Activated CD4-positive, alpha-beta T cell treated with anti-CD3 and anti-CD28 coated beads for 4 hours (primary cell): ENCODE measurements at places on chromosomes 7 and 10.

DNA sequence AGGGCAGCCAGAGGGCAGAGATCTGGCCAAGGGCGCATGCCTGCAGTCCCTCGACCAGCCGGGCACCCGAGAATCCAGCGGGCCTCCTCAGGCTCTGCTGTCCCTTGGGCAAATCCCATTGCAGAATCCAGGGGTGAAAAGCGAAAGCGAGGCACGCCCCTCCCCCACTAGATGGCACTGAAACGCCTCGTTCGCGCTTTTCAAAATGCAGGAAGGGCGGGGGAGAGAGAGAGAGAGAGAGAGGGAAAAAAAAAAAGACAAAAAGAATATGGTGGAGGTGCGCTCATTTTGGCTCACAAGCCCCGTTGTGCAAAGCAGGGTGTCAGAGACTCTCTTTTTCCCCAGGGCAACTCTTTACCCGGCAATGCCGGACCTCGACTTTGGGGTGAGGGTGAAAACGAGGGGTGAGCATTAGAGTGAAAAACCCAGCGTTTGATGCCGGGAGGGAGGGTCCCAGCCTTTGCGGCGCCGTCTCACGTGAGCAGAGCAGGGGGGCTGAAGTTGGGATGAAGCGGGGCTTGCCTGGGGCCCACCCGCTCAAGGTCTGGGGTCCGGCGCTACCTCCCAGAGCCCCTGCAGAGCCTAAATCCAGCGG, 2.5 kb upstream of the TMEM178B start:
- DNase-seq: peak; percentile 42

- DNase-seq: no peak
Measured at GRCh38 chr10:12501324-12501723, 152.0 kb downstream of the CAMK1D start.

DNA sequence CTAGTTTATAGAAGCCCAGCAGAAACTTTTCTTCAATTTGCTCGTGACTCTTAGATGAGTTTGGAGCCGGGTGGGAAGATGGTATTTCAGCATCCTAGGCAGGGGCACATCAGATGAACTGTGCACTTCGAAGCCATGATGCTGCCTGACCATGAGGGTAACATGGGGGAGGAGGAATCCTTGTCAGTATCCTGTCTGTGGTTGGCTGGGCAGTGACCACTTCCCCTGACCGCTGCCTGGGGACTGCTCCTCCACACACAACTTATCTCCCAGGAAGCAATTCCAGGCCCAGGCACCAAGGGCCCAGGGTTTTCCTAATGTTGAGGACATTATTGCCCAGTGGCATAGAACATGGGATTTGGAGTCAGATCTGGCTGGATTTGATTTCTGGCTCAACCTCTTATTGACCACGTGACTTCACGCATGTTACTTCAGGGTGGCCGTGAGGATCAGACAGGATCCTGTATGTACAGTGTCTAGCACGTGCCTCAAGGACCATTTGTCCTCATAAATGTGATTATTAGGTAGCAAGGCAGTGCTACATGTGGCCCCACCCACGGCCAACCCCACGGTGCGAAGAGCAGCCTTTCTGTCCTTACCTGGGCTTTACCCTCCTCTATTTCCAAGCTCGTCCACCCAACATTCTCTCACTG, 65.2 kb downstream of the PTPRE start:
- DNase-seq: no peak

GRCh38 chr10:79345241-79346011, 1.8 kb upstream of the PPIF start:
- DNase-seq: no peak

DNA sequence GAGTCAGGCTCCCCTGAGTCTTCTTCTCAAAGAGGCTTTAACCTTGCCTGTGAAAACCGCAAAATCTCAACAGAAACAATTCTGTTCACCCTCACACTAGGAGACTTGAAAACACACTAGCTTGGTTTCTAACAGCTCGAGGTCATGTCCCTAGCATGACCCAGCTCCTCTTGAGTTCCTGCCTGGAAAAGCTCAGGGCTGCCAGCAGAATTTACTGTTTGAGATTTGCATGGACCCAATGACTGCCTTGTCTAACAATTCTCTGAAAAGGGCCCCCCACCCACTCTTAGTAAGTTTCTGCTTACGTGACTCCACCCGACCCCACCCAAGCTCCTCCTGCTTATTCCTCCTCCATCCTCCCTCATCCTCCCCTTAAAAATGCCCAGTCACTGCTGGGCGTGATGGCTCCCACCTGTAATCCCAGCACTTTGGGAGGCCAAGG, 85.1 kb upstream of the KMT2C start:
- no peak for DNase-seq

DNA sequence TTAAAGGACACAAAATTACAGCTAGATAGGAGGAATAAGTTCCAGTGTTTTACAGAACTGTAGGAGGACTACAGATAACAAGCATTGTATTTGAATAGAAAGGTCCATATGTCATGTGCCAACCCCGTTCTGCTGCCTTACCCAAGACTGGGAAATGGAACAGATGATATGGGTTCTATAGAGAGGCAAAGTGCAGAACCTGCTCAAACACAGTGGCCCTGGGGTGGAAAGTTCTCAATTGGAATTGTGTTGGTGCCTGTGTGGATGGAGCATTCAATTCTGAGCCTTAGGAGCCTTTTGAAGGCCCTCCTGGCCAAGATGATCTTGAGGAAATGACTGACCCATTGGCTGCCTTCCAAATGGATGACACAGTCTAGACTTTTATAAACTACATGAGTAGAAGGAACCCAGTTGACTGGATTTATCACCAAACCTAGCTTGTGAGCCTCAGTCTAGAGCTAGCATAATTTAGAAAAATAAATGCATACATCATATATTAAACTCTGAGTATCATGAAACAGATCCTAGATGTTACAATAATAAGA, 4.1 kb upstream of the PRSS1 start:
- DNase-seq: no peak

DNA sequence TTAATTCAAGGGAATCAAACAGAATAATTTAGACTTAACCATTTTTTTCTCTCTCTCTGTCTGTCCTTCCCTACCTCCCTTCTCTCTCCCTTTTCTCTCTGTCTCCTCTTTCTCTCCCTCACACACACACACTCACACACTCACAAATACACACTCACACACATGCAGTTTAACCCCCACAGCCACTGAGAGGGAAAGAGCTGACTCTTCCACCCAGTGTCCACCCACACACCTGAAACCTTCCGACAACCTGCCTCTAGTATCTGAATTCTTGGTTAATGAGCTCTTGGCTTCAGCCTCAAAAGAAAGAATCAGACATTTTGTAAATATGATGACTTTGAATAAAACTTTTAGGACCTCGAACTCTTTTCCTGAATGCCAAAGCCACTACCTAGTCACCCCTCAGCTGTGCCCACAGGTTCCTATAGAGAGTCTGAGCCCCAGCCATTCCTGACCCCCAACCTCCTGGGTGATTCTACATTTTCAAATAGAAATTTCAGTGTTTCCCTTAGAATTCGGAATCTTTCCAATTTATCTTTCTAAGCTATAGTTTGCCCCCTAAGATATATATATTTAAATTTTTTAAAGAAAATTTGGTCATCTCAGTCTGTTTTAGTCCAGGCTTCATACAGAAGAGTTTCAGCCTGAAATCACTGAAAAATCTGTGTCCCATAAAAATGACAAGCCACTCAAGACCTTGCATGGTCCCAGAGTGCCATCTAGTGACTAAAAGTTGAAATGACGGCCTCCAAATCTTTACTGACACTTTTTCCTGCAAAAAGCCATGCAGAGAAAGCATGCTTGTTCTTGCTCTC, 202.8 kb downstream of the IPMK start:
- DNase-seq: no peak

GRCh38 chr10:21364196-21365114, 161.0 kb downstream of the SKIDA1 start:
- DNase-seq: no peak

- no peak for DNase-seq
Measured at GRCh38 chr10:113018034-113018433, 68.0 kb downstream of the TCF7L2 start.

DNA sequence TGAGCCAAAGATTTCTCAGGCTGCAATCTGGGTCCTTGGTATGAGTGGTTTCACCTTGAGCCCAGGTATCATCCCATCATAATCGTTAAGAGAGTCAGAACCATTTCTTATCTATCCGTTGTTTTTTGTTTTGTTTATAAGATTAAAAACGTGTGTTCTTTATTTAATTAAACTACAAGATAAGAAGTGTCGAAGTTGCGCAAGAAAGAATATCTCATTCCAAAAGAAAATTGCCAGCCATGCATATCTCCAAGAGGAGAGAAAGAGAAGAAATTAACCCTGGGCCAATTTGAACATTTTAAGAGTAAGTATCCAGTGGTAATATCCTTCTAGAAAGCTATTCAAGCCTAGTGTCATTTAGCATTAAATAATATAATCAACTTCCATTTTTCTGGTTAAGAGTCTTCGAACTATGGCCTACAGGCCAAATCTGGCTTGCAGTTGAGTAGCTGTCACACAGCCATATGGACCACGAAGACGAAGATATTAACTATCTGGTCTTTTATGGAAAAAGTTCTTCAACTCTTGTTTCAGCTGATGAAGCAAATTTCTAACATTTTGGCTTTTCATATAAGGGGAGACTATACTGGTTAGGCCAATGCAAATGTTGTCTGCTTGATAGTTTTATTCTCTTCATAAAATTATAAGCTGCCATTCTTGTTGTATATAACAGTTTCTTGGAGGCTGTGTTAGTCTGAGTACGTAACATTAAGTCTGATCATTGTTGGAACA, 576.4 kb downstream of the REEP3 start:
- no peak for DNase-seq

GRCh38 chr10:3413937-3414666, 241.5 kb upstream of the PITRM1 start:
- DNase-seq: no peak

GRCh38 chr7:29281782-29282541, 87.4 kb downstream of the CHN2 start:
- no peak for DNase-seq

- DNase-seq: no peak
Measured at GRCh38 chr7:159016591-159016990, 128.1 kb downstream of the VIPR2 start.

DNA sequence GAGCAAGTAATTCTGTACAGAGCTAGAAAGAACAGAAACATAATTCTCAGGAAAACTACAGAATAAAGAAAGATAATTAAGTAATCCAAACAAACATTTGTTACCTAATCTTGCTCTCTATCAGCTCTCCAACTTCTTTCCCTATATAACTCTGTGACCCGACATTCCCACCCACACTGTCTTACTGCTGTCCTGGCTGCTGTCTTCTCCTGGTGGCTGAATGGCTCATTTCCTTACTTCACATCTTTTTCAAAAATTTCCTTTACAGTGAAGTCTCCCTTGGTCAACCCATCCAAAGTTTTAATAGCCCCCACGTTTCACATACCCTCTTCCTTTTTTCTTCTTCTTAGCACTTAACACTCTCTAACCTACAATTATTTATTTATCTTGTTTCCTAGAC, 64.0 kb downstream of the HYCC1 start:
- no peak for DNase-seq

DNA sequence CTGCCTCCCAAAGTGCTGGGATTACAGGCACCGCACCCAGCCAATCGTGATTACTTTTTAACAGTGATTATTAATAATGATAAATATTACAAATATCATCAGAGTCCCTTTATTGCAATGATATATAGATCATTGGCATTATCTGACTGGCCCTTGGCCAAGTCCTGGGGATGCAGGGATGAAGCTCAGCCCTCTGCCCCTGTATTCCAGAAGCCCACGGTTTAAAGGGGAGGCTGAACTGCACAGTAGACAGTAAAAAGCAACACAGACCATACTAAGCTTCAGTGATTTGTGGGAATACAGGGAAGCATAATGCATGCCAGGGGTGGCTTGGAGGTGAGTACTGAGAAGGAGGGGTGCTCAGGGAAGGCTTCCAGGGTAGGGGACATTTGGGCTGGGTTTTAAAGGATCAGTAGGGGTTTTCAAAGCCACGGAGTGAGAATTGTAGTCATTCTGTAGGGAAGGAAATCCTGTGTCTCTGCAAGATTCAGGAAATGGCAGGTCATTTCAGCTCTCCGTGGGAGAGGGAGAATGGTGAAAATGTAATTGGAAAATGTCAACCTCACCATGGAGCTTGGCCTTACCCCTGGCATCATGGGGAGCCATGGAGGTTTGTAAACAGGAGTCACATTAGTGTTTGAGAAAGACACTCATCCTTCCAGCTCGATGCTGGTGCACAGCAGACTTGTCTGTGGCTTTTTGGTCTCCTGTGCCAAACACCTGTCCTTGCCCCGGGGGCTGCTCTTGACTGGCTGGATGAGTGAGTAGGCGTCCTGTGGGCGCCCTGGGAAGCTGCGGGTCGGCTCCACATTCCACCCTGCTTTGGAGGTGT, 8.8 kb downstream of the ADAMTS14 start:
- DNase-seq: no peak

GRCh38 chr7:132113536-132114371, 462.5 kb downstream of the PLXNA4 start:
- DNase-seq: no peak

DNA sequence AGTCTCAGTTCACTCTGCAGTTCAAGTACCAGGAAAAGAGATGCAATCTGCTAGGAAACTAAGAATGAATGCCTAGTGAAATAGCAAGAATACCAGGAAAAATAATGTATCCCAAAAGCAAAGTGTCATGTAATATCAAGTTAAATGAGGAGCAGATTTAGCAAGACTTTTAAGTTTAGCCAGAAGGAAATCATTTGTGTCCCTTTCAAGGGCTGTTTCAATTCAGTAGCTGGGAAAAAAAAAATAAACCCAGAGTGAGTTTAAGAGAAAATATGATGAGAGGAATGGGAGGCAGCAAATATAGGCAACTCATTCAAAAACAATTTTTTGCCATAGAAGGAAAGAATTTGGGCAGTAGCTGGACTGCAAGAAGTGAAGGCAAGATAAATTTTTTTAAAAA, 135.8 kb downstream of the DGKB start:
- no peak for DNase-seq
